ENCODE measurements at places on chromosomes 3 and 15.

DNA sequence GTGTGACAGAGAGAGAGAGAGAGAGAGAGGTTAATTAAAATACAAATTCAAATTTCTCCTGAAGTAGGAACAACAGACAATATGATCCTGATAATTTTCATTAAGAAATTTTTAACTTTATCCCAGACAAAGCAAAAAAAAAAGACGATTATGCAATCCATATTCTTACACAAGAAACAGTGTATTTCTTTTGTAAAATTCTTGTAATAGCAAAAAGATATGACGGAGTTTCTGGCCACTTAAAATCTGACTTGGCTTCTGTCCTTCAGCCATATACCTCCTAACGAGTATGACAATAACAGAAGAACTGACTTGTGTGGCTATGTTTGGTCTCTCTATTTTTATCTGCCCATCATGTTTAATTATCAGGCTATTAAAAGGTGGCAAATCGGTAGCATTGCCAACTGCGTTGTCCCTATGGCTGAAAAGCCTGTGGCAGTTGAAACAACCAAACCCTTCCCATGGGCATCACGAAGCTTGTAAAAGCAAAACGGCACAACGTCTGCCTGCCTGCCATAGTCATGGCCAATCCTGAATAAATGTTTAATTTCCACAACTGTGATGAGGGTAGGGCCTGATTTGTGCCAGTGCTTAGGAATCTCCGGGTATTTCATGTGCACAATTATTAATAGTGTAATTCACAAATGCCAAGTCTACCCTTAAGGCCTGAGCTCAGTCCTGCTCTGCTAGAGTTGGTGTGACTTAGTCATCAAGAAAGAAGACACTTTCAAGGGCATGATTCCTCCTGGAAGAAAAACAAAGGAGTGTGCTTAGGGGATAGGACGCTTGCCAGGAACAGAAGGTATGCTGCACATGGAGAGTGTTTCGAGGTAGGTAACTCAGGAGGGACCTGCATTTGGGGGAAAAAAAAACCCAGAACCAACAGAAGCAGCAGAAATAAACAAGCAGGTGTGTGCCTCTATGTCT lies 1090.2 kb downstream of the FHIT start:
- no peak for DNase-seq

DNA sequence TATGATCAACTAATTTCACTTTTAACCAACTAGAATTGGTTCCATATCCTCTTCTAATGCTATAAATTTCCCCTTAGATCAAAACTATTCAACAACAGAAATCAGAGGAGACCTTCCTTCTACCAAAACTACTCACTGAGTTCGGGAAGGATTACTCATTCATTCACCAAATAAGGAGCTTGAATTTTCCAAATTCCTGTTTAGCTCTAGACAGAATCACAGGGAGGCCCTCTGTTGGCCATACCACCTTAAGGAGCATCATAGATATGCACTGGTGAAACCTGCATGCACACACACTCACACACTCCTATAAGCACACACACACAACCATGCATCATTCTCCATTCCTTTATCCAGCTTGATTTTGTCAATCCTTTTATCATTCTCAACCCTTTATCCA lies 49.0 kb downstream of the SUCLG2 start:
- DNase-seq, result no peak

DNA sequence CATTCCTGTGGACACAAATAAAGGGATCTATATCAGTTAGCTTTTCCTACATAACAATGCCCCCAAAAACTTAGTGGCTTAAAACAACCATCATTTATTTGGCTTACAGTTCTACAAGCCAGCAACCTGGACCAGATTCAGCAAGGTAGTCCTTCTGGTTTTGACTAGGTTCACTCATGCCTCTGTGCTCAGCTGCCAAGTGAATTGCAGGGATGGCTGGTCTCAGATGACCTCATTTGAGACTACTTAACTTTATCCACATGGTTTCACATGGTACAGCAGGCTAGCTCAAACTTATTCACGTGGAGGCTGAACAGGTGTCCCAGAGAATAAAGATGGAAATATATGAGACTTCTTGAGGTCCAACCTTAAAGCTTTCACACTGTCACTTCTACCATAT lies 119.3 kb upstream of the BFSP2 start:
- DNase-seq, result no peak

DNA sequence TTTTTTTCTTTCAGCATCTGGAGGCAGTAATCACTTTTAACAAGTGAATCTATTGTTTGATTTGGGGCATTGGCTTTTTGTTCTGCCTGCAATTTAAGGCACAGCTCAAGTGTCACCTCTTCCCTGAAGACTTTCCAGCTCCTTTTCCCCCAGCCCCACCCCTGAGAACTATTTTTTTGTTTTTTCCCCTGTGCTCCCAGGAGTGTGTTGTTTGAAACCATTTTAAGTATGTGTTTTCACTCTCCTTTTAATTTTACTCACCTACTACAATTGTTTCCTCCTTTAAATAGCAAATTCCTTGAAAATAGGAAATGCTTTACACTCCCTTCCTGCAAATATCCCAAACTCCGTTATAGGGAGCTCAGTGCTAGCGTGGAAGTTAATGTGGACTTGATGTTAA lies 286.7 kb upstream of the PROK2 start:
- no peak for DNase-seq

Measured in mucosa of gallbladder (tissue), 1 donor.